ENCODE measurements at places on chromosomes 12 and 14. TPM values are rescaled to one million over a fixed set of nuclear protein-coding genes. Genes with fewer than 3 reads are reported as not detected.

The CCND2 gene
- 161 TPM for total RNA-seq

The OTOGL gene
- 0.41 TPM for total RNA-seq

The KRT76 gene
- not detected for total RNA-seq

The OAS1 gene
- total RNA-seq = 1.2 TPM

The MORN3 gene
- 3.3 TPM for total RNA-seq

The RPGRIP1 gene
- not detected for total RNA-seq

The MYF5 gene
- not detected for total RNA-seq

The KRT80 gene
- not detected for total RNA-seq

The ANO2 gene
- 4.1 TPM for total RNA-seq

GRCh38 chr12:110074089-110074488 is 25.8 kb upstream of the C12orf76 start:
- DNase-seq = no peak

DNA sequence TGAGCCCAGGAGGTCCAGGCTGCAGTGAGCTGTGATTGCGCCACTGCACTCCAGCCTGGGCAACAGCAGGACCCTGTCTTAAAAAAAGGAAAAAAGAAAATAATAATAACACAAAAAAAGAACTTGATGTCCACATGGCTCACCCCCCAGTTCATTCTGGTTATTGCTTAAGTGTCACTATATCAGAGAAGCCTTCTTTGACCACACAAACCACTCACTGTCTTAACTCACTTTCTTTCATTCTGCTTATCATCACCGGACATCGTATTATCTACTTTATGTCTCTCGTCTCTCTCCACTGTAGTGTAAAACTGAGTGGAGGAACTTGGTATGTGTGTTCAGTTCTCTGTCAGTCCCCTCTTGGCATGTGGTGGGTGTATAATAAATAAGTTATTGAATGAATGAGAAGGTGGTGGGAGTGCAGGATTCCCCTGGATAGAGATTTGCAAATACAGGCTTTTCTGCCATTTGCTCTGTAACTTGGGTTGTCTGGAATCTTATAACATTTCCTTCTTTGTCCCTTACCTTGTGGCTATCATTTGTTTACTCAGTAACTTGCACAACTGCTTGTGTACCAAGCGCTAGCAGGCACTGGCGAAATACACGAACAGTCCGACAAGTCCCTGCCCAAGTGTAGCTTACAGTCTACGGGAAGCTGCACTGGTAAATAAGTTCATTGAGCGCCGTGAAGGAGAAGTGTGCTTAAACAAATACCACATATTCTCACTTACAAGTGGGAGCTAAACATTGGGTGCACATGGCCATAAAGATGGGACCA is 86.6 kb upstream of the TRAF3 start:
- DNase-seq = no peak

- DNase-seq = no peak
Observed at GRCh38 chr12:81450920-81451739, 308.0 kb downstream of the PPFIA2 start.

DNA sequence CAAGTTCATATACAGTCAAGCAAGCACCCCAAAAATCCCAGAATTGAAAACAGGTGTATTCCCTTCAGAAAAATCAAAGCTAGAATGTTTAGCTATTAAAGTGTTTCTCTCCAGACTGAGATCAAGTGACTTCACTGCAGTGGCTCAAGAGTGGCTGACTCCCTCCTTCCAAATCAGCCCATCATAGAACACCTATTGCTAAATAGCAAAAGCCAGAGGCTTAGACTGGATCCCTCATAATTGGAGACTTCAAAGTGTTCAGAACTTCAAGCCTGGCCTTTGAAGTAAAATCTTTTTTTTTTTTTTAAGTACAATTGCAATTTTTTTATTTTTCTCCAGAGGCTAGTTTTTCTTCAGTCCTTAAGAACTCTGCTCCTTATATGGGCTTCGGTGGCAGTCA is 50.0 kb upstream of the CERS5 start:
- DNase-seq = no peak

- DNase-seq = no peak
Observed at GRCh38 chr12:69884386-69884785, 59.4 kb downstream of the MYRFL start.

- DNase-seq = no peak
Observed at GRCh38 chr14:77278461-77279230, 7.6 kb upstream of the NGB start.

- no peak for DNase-seq
Observed at GRCh38 chr12:90071996-90072395, 363.4 kb upstream of the ATP2B1 start.

GRCh38 chr12:120500581-120500980 is 4.7 kb downstream of the DYNLL1 start:
- DNase-seq = no peak

GRCh38 chr14:63438065-63438757 is 105.0 kb downstream of the PPP2R5E start:
- DNase-seq = peak; percentile 16

- DNase-seq = no peak
Observed at GRCh38 chr12:108141600-108142130, 12.6 kb downstream of the WSCD2 start.

- no peak for DNase-seq
Observed at GRCh38 chr12:49789992-49790391, 38.2 kb downstream of the NCKAP5L start.

- no peak for DNase-seq
Observed at GRCh38 chr12:12891881-12892355, 556 bp downstream of the GPRC5A start.

DNA sequence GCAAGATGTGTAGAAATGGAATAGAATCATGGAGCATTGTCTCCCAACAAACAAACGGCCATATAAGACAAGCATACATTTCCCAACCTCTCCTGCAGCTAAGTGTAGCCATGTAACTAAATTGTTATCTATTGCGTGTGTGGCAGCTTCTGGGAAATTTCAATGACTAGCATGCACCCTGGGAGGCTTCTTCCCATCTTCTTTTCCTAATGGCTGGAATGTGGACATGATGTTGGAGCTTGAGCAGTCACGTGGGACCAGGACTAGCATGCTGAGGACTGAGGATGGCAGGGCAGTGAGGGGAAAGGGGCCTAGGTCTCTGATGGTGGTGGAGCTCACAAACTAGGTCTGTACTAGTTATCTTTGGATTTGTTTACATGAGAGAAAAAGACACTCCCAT is 21.7 kb upstream of the CTDSP2 start:
- no peak for DNase-seq

DNA sequence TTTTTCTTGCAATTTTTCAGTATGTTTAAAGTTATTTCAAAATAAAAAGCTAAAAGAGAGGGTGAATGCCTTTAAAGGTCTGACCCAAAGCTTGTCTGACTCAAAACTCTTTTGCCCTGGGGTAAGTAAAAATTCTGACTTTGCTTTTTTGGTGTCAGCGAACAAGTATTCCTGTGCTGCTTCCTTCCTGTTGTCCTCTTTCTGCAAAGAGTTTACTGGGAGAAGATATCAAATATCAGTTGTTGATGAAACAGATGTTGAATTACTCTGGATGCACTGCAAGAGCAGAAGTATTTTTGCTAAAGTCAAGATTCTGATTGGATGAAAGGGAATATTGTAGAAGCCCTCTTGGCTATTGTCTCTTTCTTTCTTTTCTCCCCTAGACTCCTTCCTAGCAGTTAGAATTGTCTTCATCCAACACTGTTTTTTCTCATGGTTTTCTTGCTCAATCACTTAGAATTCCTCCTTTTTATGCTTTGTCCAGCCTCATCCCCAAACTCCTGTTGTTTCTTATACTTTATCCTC is 62.0 kb downstream of the DACT1 start:
- DNase-seq = no peak

DNA sequence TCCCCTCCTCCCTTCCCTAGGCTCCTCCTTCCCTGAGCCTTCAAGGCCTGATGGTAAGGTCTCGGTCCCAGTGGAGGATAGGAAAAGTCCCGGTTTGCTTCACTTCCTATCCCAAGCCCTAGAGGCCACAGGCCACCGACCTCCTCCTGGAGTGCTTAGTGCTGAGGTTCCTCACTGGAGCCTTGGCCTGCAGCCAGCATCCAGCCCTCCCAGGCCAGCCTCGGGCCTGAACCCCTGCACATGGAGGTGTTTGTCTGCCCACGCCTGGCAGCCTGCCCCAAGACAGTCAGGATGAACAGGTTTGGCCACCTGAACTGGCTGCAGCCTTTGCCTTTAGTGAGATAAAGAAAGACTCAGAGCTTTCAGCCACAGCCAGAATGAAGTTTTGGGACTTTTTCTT is 15.8 kb upstream of the KRT7 start:
- DNase-seq = no peak

DNA sequence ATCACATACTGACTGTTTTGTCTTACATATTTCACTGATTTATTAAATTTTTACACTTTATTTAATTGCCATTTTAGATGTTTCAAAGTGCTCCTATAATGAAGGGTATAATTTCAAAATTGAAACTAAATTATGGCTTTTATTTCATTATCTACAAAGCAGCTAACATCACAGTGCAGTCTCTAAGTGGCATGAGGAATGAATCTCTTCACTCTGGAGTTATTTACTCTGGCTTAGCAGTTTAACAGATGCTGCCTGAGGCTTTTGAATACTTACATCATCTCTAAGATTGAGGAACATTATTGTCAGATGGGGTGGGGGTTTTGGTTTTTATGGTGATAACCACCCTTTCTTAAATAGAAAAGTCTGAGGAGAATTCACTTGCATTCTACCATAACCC is 386.4 kb downstream of the TRHDE start:
- DNase-seq = no peak

GRCh38 chr14:19851365-19851764 is 23.6 kb upstream of the OR4K2 start:
- no peak for DNase-seq

DNA sequence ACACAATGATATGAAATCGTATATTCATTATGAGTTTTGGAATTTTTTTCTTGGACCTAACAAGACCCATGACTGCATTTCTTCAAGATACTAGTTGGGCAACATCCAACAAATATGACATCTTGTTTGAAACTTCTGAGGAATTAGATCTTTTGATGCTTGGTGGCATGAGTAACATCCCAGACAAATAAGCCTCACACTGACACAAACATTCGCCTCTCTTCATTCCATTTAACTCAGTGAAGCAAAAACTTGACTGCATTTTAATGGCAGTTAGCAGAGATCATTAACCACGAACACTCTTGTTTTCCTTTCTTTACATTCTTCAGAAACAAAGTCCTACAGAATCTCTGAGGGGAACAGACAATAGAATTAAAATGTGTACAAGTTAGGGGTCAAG is 758.3 kb downstream of the C12orf50 start:
- no peak for DNase-seq

DNA sequence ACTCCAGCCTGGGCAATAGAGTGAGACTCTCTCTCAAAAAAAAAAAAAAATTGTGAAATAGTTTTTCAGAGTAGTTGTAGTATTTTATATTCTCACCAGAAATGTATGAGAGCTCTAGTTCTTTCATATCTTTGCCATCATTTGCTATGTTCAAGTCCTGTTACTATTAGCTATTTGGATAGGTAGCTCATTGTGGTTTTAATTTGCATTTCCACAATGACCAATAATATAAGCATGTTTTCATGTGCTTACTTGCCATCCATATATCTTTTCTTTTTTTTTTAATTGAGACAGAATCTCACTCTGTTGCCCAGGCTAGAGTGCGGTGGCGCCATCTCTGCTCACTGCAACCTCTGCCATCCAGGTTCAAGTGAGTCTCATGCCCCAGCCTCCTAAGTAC is 8.4 kb upstream of the RIPK3 start:
- no peak for DNase-seq

GRCh38 chr14:34356264-34356654 is 105.8 kb downstream of the SPTSSA start:
- DNase-seq = no peak

GRCh38 chr14:53547593-53547992 is 394.5 kb upstream of the DDHD1 start:
- DNase-seq = no peak

- no peak for DNase-seq
Observed at GRCh38 chr12:114319422-114319821, 86.5 kb downstream of the TBX5 start.

DNA sequence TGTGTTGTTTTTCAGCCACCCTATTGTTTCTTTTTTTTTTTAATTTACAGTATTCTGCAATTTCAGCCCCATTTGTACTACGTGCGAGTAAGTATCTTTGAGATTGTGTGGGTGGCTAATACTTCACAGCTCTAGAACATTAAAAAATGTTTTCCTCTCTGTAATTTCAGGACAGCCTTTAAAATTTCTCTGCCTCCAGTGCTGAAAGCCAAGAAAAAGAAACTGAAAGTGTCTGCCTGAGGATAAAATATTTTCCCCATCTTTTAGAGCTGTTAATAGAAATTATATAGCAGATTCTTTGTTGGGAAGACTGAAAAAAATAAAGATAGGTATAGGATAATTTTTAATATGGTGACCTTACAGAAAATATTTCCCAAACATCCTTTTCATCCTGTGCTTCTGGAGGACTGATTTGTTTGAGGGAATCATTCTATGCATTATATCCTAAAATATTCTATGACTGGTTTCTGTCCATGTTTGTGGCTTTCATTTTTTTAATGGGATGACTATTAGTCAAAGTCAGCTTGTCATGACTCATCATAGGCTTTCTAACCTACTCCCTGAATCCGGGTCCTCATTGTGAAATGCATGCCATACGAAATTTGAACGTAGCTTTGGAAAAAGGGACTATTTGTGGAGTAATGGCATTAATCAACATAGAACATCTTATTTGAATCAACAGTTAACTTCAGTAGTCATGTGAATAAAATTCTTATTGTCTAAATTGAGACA is 10.8 kb upstream of the TCTN2 start:
- DNase-seq = no peak

- no peak for DNase-seq
Observed at GRCh38 chr12:7064516-7064915, 4.0 kb downstream of the C1S start.

DNA sequence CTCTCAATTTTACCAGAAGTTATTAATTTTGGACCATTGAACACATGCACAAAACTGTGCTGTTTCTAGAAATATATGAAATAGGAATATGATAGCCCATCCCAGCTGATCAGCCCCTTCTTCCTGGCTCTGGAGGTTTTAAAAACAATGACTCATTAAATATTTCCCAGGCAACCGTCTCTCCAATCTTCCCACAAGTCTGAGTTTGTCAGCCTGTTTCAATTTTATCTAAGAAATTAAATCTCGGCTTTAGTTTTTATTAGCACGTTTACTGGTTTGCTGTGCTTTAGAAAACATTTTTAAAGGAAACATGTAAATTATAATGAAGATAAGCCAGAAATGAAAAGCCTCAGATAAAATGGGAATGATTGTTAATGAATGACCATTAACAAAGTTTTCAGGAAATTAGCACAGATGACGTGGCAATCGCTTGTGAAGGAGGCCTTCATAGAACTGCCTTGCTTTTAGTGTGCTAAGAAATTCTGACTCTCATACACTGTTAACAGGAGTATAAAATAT is 89.3 kb upstream of the RAP1B start:
- DNase-seq = no peak

All from frontal cortex (tissue), 4 donors.